Immature natural killer cell (primary cell): ENCODE measurements at places on chromosomes 16 and 17.

DNA sequence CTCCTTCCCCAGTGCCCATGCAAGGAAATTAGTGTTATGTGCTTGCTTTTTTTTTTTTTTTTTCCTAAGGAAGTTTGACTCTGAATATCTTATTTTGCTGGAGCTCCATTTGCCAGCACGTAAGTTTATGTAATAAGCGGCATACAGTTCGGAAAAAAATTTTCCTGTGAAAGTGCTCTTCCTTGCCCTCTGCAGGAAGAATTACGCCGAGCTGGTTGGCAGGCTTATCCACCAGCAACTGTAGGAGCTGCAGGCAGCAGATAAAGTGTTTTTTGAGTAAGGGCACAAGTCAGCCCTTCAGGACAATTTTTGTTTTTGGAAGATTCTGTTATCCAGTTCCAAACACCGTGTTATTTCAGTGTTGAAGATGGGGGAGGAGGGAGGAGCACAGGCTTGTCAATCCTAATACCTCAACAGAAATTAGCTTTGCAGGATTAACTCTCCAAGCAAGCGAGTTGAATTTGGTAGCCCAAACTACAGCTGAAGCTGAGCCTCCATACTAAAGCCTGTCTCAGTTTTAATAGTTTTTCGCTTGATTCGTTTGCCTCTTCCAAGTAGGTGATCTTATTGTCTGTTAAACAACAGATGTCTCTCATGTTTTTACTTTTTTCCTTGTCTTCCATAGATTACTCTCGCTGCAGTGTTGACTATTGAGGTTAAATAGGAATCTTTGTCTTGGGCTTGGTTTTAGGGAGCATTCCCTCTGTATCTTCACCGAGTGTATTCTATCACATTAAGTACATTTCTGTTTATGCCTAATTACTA is 1.1 kb downstream of the SPECC1 start:
- DNase-seq, result no peak

DNA sequence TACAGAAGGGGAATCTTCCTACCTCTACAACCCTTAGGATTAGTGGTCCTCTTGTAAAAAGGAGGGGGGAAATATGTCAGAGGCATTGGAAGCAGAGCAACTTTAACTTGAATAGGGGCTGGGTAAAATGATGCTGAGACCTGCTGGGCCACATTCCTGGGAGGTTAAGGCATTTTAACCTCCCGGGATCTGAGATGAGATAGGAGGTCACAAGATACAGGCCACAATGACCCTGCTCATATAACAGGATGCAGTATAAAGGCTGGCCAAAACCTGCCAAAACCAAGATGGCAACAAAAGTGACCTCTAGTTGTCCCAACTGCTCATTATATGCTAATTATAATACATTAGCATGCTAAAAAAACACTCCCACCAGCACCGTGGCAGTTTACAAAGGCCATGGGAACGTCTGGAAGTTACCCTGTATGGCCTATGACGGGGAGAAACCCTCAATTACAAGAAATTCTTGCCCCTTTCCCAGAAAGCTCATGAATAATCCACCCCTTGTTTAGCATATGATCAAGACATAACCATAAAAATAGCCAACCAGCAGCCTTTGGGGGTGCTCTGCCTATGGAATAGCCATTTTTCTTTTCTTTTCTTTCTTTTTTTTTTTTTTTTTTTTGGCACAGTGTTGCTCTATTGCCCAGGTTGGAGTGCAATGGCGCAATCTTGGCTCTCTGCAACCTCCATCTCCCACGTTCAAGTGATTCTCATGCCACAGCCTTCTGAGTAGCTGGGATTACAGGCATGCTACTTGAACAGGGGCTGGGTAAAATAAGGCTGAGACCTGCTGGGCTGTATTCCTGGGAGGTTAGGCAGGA is 6.2 kb upstream of the C1QTNF1 start:
- no peak for DNase-seq

GRCh38 chr17:49527927-49528651 is 33.0 kb downstream of the NGFR start:
- DNase-seq, result no peak

DNA sequence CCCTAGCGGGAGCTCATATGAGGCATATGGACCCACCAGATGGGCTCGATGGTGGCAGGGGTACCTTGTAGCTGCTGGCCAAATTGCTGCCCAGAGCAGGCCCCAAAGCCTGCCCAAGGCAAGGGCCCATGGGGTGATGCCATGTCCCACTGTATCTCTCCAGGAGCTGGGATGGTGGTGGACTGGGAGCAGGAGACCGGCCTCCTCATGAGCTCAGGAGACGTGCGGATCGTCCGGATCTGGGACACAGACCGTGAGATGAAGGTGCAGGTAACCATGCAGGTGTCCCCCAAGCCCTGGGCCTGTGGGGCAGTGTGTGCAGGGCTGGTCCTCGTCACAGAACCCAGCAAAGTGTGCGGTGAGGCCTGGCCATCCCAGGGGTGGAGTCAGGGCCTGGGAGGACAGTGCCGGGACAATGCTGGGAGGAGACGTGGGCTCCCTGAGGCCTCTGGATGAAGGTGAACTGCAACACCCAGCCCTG is 34.1 kb upstream of the CHMP6 start:
- DNase-seq, result no peak

DNA sequence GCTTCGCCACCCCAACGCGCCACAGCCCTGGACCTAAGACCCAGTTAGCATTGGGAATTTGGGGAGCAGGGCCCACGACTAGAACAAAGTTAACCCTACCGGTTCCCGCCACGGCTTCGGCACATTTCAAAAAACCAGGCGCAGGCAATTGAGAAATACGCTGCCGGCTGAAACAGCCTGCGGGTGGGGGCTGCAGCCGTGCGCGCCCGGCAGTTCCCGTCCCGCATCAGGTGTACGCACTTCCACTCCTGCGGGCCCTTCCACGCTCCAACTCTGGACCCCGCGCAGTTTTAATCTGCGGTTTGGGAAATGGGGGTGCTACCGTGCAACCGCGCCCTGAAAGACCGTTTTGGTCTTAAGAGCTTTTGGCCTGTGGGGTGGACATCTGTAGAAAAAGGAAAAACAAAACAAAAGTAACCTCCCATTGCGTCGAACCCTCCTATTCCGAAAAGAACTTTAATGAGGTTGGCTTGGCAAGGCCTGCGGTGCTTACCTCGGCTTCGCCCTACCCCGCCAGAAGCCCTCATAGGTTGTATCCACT is 7.1 kb downstream of the IRX5 start:
- DNase-seq, result no peak

DNA sequence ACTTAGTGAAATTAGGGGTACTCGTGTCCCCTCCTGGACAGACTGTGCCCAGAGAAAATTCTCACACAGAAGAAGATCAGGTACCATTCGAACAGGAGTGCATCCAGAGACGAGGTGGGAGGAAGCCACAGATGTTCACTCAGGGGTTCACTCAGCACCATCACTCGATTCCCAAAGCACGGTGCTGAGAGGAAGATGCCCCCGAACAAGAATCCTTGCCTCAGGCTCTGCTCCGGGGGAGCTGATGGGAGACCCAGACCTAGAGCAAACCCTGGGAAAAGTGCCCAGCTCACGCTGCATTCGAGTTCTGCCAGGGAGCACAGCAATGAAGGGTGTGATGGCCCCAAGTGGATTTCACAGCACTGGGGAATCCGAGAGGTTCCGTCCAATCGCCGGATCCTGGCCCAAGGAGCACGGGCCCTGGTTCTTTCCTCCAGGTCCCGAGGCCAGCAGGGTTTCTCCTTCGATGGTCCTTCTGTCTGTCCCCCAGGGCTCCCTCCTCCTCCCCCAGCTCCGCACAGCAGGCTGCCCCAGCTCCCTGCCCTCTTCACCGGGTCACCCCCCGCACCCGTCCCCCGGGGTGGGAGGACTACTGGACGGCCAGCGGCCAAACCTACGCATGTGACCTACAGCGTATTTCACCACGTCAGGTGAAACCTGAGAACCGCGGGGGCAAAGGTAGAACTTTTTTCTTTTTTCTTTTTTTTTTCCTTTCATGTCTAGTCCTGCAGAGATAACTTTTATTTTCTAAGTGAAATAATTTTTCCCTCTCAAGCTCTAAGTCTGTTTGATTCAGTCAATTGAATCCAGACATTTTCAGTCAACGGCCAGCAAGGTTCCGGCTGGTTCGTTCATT is 10.2 kb upstream of the UBE2I start:
- no peak for DNase-seq
